ENCODE measurements at places on chromosomes 3 and 15. TPM values are rescaled to one million over a fixed set of nuclear protein-coding genes. Genes with fewer than 3 reads are reported as not detected.
A peak's percentile ranks its signal among the peaks of the same experiment; 100 is the strongest.

DNA sequence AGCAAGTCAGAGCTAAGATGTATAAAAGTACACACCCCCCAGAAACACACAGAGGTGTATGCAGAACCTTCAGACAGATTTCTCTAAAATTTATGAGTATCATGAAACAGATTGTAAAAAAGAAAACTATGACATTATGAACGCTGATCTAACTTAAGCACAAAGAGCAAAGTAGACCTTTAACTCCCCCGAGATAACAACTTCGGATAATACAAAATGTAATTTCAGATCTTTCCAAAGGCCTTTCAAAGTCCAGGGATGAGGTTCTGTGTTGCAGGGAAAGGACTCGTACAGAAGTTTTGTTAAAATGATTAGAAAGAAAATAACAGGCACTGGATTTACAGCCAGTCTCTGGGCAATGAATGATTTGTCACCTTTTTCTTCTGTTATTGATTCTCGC is 92.8 kb upstream of the FGF12 start:
- no peak for DNase-seq
- H3K27ac ChIP-seq, result no peak overlapping the region
- no peaks in the 10 kb centered on the region for H3K27me3 ChIP-seq
- H3K36me3 ChIP-seq, result no peaks in the 10 kb centered on the region
- no peaks in the 10 kb centered on the region for H3K4me1 ChIP-seq

The EXD1 gene
- polyA plus RNA-seq, result not detected

GRCh38 chr3:12054245-12054644 is 50.1 kb downstream of the SYN2 start:
- no peak overlapping the region for H3K27ac ChIP-seq
- DNase-seq, result no peak
- no peaks in the 10 kb centered on the region for H3K36me3 ChIP-seq
- no peak overlapping the region for H3K4me3 ChIP-seq
- peaks cover 13% of the 10 kb centered on the region for H3K27me3 ChIP-seq

GRCh38 chr3:192892981-192893700 is 24.5 kb downstream of the MB21D2 start:
- peak overlapping the region; percentile 12 for H3K4me3 ChIP-seq
- no peaks in the 10 kb centered on the region for H3K36me3 ChIP-seq
- peaks cover 5% of the 10 kb centered on the region for H3K27me3 ChIP-seq
- no peak overlapping the region for H3K27ac ChIP-seq

DNA sequence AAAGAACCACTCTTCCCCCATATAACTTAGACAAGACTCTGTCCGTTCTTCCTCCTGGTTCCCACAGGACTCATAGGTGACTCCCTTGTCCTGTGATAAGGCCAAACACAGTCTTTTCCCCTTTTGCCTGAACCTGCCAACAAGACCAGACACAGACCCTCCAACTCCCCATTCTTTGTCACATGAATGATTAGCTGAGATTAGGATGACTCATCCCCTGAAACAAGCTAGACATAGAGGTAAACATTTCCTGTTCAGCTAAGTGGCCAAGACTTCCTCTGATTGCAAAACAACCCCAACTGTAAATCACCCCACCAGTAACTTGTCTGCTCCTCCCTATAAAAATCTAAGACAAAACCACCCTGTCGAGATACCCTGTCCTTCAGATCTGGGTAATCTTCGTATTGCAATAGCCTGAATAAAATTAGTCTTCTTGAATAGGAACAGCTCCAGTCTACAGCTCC is 11.4 kb upstream of the HTR3E start:
- H3K4me3 ChIP-seq, result no peak overlapping the region
- peaks cover 4% of the 10 kb centered on the region for H3K27me3 ChIP-seq
- no peak for DNase-seq
- peaks cover 6% of the 10 kb centered on the region for H3K4me1 ChIP-seq

The LMAN1L gene
- not detected for polyA plus RNA-seq

- H3K27me3 ChIP-seq, result no peaks in the 10 kb centered on the region
- H3K4me1 ChIP-seq, result no peaks in the 10 kb centered on the region
- DNase-seq, result no peak
- H3K36me3 ChIP-seq, result no peaks in the 10 kb centered on the region
- H3K4me3 ChIP-seq, result no peak overlapping the region
- no peak overlapping the region for H3K27ac ChIP-seq
These were observed 10.2 kb upstream of the LACTB start for GRCh38 chr15:63111481-63111880.

DNA sequence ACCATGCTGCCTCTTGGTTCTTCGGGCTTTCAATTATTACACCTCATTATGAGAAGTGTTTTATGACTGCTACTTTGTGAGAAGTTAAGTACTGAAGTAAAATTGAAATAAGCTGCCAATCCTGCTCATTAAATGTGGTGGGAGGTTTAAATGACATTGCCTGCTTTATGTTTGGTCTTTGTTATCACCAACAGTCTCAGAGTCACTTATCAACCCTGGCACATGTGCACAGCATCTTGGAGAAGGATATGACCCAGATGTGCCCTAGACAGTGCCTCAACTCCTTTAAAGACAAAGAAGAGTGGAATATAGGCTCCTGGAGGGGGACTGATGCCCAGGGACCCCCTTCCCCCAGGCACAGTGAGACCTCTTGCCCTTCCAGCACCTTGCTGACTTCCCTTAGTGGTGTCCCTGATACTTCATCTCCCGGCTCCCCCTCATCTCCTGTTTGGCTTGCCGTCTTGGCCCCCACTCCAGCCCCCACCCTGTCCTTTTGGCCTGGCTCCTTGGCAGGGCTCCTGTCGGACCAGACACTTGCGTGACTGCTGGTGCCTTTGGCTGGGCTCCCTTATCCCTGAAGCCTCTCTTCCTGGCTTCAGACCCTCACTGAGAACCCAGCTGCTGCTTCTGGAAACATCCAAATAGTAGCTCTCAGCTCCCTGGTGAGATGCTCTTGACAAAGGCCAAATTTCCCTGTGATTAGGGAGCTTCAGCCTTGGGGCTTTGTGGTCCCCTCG is 39.8 kb downstream of the ARHGAP31 start:
- no peak for DNase-seq
- H3K36me3 ChIP-seq, result peaks cover 4% of the 10 kb centered on the region
- no peak overlapping the region for H3K4me3 ChIP-seq
- H3K27ac ChIP-seq, result no peak overlapping the region

- H3K27me3 ChIP-seq, result peaks cover 11% of the 10 kb centered on the region
- H3K27ac ChIP-seq, result peak overlapping the region; percentile 79
- H3K4me1 ChIP-seq, result peaks cover 72% of the 10 kb centered on the region
- H3K36me3 ChIP-seq, result peaks cover 49% of the 10 kb centered on the region
- no peak for DNase-seq
These were observed 54.6 kb downstream of the ARHGEF3 start for GRCh38 chr3:56747150-56747549.

The GOLGA8T gene
- not detected for polyA plus RNA-seq

DNA sequence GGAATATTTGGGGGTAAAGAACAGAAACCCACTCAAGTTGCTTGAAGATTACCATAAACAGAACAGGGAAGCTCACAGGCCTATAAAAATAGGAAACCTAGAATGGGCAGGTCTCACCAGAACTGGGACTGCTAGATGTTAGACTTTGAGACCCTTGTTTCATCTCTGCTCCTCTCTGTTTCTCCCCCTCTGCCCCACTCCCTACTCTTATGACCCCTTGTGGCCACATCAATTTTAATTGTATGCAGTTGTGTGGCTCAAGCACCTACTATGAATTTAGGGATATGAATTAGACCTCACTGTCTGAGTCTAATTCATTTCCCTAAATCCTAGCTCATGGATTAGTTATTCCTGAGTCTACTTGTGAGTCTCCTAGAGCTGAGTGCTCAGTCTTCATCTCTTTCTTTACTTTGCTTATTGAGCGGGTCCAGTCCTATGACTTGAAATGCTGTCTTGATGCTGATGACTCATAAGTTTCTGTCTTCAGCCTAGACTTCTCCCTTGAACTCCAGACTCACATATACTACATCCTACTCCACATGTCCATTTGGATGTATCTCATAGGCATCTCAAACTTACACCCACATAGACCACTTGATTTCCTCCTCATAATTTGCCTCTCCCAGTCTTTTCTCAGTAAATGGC is 78.7 kb downstream of the ITPR1 start:
- no peaks in the 10 kb centered on the region for H3K36me3 ChIP-seq
- no peak for DNase-seq
- no peak overlapping the region for H3K27ac ChIP-seq

DNA sequence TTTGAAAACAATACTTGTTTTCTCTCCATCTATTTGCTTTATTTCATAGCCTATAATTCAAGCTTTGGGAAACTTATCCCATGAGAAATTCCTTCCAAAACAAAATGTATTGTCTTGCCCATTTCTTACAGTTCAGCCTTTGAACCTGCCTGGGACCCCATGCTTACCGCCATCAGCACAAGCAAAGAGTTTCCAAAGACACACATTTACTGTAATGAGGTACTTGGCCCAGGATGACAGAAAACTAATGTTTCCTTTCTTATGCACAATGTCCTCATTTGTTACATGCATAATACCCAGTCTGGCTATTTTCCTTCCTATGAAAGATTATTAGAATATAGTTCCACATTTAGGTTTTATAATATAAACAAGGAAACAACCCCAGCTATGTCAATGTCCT is 180.4 kb downstream of the GAP43 start:
- no peak overlapping the region for H3K27ac ChIP-seq
- H3K4me3 ChIP-seq, result no peak overlapping the region
- no peaks in the 10 kb centered on the region for H3K4me1 ChIP-seq
- DNase-seq, result no peak

The UBL7 gene
- polyA plus RNA-seq, result 110 TPM

- no peaks in the 10 kb centered on the region for H3K4me1 ChIP-seq
- H3K4me3 ChIP-seq, result no peak overlapping the region
- H3K27me3 ChIP-seq, result peaks cover 4% of the 10 kb centered on the region
- no peak overlapping the region for H3K27ac ChIP-seq
- DNase-seq, result no peak
These were observed 246.4 kb upstream of the LRIG1 start for GRCh38 chr3:66747261-66747660.

DNA sequence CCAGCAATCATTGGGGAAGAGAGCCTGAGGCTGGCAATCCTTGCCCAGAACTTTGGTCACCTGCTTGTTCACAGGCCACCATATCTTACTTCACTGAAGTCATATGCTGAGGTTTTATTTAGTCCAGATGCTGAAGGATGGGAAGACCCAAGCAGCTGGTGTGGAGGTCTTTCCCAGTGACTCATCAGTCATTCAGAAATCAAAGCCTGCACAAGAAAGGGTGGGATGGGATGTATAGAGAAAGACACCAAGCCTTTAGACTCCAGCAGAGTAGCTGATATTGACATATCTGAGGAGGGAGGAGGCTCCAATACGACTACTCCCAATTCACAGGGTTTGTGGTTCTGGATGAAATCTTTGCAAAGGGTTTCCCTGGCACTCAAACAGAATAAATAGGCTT is 13.0 kb upstream of the PHLDB2 start:
- peaks cover 1% of the 10 kb centered on the region for H3K4me1 ChIP-seq
- H3K27me3 ChIP-seq, result peaks cover 5% of the 10 kb centered on the region
- H3K27ac ChIP-seq, result no peak overlapping the region

DNA sequence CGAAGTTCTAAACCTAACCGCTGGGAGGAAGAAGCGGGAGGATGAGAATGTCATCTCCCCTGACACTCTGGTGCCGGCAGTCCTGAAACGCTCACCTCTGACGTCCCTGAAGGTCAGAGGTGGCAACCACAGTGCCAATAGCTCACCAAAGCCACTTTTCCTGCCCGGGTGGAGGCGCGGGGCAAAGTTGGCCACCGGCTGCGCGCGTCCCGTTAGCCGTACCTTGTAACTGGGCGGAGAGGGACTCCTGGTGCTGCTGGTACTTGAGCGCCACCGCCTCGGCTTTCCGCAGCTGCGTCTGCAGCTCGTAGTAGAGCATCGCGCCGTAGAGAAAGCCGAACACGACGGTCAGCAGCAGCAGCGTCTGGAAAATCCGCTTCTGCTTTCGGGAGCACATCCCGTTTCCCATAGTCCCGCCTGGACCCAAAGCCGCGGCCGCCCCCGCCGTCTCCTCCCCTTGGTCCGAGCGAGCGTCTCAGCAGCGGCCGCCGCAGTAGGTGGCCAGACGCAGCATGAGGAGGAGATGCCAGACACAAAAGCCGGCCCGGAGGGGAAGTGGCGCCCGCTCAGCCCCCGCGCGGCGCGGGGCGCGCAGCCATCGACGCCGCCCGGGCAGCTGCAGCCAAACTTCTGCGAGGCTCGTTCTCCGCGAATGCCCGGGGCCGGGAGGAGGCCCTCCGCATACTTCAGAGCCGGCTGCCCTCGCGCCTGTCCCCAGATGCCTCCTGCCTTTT is 680 bp downstream of the GOLIM4 start:
- H3K27ac ChIP-seq, result peak overlapping the region; percentile 91
- DNase-seq, result peak; percentile 77
- no peaks in the 10 kb centered on the region for H3K36me3 ChIP-seq
- H3K27me3 ChIP-seq, result peaks cover 12% of the 10 kb centered on the region
- peak overlapping the region; percentile 96 for H3K4me3 ChIP-seq

DNA sequence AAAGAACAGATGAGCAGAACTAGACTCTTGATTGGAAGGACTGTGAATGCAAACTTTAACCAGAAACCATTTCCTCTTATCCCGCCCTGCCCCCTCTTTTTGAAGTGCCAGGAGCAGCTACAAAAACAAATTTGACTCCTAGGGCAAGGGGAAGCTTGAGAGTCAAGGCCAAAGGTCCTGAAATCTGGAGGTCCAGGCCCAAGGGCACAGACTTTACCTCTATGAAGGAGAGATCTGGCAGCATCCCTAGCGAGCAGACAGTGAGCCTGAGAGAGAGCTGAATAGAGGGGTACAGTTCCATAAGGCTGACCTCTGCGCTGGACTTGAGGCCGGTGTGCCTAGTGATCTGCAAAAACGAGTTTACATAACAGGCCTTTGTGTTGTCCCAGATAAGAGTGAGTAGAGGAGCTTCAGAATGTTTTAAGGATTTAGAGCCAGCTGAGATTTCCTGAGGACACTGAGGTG is 5.1 kb downstream of the RAB43 start:
- no peak for DNase-seq
- peaks cover 3% of the 10 kb centered on the region for H3K27me3 ChIP-seq
- H3K27ac ChIP-seq, result peak overlapping the region; percentile 40
- H3K36me3 ChIP-seq, result no peaks in the 10 kb centered on the region

- no peak overlapping the region for H3K27ac ChIP-seq
- no peak for DNase-seq
- peaks cover 1% of the 10 kb centered on the region for H3K27me3 ChIP-seq
- H3K4me1 ChIP-seq, result no peaks in the 10 kb centered on the region
- H3K36me3 ChIP-seq, result no peaks in the 10 kb centered on the region
These were observed 27.6 kb downstream of the GPR176 start for GRCh38 chr15:39892418-39892817.

DNA sequence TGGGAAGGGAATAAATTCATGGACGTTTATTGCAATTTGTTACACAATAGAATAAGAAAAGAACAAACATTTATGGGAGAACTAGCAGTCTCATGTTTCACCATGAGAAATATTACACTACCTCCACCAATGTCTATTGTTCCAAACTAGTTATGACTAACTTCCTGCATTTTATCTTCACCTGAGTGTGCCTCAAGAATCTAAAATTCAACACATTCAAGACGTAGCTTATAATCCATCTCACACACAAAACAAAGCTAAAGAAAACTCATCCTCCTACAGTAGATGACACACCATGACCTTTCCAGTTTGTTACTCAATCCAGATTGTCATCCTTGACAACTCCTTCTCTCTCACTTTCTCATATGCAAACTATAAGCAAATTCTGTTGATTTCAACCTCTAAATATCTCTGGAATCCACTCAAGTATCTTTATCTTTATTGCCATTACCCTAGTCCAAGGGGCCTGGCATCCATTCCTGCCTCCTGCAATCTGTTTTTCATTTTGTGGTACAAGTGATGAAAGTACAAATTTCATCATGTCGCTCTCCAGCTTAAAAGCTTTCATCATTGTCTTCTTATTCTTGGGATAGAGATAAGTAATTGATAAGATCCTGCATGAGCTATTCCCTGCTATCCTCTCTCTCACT is 229.9 kb downstream of the NR2F2 start:
- no peak overlapping the region for H3K27ac ChIP-seq
- H3K27me3 ChIP-seq, result peaks cover 1% of the 10 kb centered on the region
- no peaks in the 10 kb centered on the region for H3K4me1 ChIP-seq
- no peak overlapping the region for H3K4me3 ChIP-seq
